ENCODE measurements at places on chromosomes 12 and 14.

DNA sequence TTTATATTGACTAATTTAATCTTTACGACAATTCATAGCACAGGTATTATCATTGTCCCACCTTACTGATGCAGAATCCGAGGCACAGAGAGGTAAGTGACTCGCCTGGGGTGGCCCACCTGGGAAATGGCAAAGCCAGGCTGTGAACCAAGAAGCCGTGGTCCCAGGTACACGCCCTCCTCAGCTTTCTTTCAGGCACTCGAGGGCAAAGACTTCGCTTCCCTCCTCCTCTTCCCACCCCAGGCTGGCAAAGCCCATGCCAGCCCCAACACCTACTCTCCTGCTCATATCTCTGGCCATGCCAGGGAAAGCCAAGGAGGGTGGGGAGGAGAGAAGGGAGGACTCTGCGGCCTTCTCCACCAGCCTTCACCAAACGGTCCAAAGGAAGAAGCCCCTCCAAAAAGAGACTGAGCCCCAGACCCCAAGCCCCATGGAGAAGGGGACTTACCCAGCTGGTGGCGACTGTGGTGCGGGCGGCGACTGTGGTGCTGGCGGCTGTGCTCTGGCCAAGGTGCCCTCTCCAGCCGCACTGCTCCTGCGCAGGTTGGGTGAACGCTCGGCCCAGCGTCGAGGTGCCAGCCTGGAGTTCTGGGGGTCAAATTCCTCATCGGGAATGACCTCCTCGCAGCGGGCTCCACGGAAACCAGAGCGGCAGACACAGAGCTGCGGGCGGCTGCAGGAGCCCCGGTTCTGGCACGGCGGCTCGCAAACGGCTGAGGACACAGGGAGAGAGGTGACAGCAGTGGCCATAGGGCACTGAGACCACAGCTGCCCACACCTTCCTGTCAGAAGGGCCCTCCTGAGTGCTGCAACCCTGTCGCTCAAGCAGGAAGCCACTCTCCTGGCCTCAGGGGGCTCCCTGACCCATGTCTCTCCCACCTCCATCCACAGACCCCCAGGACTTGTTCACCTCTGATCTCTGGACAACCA is 26.4 kb downstream of the LTBP2 start:
- no peak for DNase-seq

GRCh38 chr12:5571115-5571514 is 139.2 kb downstream of the NTF3 start:
- DNase-seq = peak; percentile 73

DNA sequence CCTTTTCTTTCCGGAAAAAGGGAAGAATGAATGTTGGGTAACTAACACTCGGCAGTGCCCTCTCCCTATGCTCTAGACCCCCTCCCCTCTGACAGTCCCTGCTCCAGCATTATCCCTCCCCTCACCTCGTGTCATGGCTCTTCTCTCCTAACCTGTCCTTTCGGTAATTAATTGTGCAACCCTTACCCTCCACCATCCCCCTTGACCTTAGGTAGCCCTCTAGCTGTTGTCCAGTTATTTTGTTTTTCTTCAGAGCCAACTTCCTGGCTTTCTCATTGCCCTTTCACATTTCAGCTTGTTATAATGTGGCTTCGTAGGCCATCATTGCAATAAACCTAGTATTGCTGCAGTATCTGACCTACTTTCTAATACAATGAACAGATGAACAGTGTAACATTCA is 11.2 kb downstream of the ARG2 start:
- no peak for DNase-seq

- DNase-seq = no peak
Measured at GRCh38 chr12:128660532-128661225, 163.1 kb downstream of the SLC15A4 start.

GRCh38 chr12:10167599-10167998 is 4.3 kb downstream of the OLR1 start:
- DNase-seq = no peak

DNA sequence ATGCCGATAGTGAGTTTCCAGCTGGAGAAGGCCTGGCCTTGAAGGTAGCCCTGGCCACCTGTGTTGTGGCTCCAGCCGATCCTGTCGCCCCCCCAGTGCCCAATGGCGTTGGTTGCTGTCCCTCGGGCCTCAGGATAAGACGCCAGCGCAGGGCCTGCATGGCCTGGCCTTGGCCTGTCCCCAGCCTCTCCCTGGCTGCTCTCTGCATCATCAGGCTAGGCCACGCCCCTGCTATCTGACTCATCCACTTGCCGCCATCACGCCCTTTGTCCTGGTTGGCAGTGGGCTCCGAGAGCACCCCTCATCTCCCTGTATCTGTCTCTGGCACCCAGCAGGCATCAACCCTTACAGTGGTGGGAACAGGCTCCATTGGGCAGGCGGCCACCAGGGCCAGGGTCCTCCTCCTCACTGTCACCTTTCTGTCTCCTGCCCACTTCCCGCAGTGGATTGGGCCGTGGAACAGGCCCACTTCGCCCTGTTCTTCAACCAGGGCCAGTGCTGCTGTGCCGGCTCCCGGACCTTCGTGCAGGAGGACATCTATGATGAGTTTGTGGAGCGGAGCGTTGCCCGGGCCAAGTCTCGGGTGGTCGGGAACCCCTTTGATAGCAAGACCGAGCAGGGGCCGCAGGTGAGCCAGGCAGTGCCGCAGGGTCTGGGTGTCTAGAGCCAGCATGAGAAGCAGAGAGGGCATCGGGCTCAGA is 25.6 kb downstream of the ALDH2 start:
- DNase-seq = peak; percentile 64

DNA sequence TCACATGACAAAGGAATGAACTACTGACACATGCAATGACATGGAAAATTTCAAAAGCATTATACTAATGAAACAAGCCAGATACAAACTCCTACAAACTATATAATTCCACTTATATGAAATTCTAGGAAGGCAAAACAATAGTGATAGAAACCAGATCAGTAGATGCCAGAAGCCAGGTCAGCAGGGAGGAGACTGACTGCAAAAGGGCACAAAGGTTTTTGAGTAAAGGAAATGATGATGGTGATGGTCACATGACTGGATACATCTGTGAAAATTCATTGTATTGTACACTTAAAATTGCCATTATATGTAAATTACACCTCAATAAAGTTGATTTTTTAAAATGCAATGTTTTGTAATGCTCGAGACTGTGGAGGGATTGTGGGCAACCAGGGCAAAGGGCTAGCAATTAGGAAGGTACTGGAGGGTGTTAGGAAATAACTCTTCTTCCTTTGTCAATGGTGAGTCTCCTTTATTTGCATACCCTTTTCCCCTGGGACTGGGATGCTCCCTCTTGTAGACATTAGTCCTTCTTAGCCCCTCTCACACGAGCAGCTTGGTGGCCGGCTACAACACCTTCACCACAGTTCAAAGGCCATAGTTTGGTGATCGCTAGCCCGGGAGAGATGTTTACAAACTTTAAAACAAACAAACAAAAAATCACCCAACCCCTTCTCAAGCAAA is 6.7 kb upstream of the PRPF40B start:
- DNase-seq = peak; percentile 33
